ENCODE measurements at places on chromosomes 7 and 10. TPM values are rescaled to one million over a fixed set of nuclear protein-coding genes. Genes with fewer than 3 reads are reported as not detected.

DNA sequence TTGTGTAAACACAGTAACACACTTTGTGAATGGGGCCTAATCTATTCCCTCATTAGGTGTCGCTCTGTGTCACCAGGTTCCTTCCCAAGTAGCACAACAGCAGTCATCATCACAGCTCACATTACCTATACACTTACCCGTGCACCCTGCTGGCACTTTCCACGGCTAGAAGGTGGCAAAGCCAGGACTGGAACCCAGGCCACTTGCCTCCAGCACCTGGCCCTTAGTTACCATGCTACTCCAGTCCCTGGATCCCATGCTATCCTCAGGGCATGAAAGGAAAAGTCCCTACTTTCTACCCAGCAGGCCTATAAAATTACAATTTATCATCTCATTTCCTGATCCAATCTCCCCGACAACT, 18.4 kb downstream of the SMURF1 start:
- DNase-seq = no peak

GRCh38 chr10:11886851-11887250, 63.7 kb downstream of the PROSER2 start:
- DNase-seq = no peak

SPDYE1 gene
- total RNA-seq = not detected

- no peak for DNase-seq
Observed at GRCh38 chr7:149830997-149831740, 7.0 kb upstream of the ZNF862 start.

LLCFC1 gene
- not detected for total RNA-seq

DNA sequence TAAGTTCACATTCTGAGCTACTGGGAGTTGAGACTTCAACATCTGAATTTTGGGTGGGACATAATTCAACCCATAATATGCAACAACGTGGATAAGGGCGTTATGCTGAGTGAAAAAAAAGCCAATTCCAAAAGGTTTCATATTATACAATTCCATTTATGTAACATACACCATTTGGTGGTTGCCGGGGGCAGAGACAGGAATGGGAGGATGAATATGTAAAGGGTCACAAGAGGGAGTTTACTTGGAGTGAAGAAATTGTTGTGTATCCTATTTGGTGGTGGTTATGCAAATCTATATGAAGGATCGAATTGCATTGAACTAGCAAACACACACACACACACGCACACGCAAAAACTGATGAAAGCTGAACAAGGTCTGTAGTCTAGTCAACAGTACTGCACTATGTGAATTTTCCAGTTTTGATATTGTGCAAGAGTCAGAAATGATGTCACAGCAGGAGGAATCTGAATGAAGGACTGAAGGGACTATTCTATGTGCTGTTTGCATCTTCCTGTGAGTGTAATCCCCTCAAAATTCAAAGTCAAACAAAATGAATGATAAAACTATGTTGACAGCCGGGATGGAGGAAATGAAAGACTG, 249.2 kb upstream of the HABP2 start:
- no peak for DNase-seq

- no peak for DNase-seq
Observed at GRCh38 chr7:108604307-108605077, 34.8 kb downstream of the DNAJB9 start.
